Hematopoietic multipotent progenitor cell treated with erythropoietin and hydrocortisone succinate and interleukin-3 and kit ligand, for 6 days (in vitro differentiated cells): ENCODE measurements at places on chromosomes 1 and 21.

- no peak for DNase-seq
Observed at GRCh38 chr1:185938396-185938795, 204.2 kb downstream of the HMCN1 start.

GRCh38 chr1:168714012-168714411, 15.0 kb downstream of the DPT start:
- no peak for DNase-seq

DNA sequence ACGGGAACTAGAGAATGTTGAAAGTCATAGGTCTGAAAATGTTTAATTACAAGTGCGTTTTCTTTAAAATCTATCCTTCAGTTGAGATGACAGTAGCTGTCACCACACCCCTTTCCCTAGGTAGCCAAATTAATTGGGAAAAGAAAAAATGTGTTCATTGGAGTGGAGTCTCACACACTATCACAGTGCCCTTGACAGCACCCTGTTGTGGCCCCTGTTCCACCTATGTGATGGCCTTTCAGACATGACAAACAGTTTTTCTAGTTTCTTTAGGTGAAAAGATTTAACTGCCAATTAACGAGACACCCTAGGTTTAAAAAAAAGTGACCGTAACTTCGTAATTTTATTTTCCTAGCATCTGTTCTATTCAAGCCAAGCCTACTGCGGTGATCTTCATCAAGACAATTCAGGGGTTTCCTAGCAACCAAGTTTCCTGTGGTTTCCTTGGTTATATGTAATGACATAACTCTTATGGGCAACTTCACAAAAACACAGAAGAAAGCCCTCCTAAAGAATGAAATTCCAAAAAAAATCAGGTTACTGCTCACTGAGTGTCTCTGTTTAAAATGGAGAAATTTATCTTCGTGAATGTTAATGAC, 298.3 kb downstream of the PDE4B start:
- peak; percentile 63 for DNase-seq

DNA sequence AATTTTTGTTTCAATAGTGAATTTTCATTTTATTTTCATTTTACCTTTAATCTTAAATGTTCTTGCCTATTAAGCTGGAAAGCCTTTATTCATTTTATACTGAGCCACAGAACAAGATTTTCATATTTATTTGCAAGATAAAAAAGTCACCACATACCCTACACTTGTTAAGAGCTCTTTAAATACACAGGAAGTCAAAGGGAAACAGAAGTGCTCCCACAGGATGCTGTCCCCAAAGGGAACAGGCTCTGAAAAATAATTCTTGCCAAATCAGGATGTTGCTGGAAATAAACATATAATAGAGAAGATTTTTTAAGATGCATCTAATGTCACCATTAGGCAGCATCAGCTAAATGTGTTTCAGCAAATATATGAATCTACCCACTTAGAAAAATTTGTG, 113.6 kb downstream of the VAV3 start:
- no peak for DNase-seq

- peak; percentile 81 for DNase-seq
Observed at GRCh38 chr1:32981003-32981901, 16.6 kb upstream of the RNF19B start.

GRCh38 chr1:248618878-248619277, 16.0 kb downstream of the OR2T11 start:
- no peak for DNase-seq

DNA sequence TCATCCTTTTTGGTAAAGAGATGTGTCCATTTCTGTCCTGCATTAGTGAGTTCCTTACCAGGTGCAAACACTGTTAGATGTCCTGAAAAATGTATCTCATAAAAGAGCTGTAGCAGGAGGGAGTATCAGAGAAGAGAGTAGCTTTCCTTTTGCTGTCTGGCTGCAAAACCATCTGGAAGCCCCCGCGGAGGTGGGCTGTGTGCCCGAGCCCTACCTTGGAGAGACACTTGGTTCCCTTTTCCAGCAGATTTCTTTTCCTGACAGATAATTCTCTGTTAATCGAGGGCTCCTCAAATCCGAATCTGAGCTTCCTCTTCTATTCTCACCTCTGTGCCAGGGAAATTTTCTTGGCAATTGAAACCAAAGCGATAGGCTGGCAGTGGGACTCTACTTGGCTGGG, 53.0 kb downstream of the KIF26B start:
- no peak for DNase-seq

DNA sequence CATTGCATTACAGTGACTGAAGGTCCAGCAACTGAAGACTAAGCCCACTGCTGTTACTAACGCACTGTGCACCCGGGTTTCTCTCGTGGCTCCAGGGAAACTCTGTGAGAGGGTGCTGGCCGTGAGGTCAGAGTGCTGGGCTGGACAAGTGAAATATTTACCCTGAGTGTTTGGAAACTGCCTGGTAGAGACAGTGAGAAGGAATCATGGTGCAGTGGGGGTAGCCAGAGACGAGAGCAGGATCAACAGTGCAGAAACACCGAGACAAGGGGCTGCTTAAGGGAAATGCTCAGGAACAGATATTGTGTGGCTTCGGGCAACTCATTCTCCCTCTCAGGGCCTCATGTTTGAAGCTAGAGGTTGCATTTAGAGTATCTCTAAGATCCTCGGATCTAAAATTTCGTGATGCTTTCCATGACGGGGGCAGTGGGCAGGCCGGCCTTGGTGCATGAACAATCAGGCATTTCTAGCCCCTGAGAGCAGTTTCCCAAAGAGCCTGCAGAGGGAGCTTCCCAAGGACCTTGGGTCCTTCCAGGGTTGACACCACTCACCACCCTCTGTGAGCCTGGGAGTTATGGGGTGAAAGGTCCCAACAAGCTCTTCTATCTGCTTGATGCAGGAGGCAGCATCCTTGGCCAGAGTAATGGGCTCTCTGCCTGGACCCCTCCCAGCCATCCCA, 9.7 kb downstream of the CD2 start:
- DNase-seq, result peak; percentile 68

GRCh38 chr1:160167056-160167455, 15.7 kb downstream of the ATP1A4 start:
- DNase-seq, result no peak

DNA sequence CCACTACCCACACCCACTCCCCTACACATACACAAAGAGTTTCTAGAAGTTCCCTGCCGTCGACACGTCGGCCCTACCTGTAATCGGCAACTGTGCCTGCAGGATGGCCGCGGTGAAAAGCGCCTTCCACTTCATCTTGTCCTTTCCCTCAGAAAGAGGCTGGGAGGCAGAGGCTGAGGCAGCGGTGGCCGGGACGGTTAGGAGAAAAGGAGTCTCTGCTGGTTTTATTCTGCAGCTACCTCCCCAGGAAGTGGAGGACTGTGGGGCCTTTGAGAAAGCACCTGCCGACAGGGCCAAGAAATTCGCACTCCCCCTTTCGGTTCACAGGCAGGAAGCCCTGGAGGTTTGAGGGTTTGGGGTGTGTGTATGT, at the start of gene CD247:
TSS of gene CD247 (minus strand) at position 199 of the 370 bp plus-strand sequence. CDS start at position 135, 64 bp downstream.
- DNase-seq, result no peak
